Stimulated activated CD4-positive, alpha-beta T cell treated with anti-CD3 and anti-CD28 coated beads, TNF-alpha, amount 100 ng/mL, for 4 hours (primary cell): ENCODE measurements at places on chromosomes 2 and 18.

DNA sequence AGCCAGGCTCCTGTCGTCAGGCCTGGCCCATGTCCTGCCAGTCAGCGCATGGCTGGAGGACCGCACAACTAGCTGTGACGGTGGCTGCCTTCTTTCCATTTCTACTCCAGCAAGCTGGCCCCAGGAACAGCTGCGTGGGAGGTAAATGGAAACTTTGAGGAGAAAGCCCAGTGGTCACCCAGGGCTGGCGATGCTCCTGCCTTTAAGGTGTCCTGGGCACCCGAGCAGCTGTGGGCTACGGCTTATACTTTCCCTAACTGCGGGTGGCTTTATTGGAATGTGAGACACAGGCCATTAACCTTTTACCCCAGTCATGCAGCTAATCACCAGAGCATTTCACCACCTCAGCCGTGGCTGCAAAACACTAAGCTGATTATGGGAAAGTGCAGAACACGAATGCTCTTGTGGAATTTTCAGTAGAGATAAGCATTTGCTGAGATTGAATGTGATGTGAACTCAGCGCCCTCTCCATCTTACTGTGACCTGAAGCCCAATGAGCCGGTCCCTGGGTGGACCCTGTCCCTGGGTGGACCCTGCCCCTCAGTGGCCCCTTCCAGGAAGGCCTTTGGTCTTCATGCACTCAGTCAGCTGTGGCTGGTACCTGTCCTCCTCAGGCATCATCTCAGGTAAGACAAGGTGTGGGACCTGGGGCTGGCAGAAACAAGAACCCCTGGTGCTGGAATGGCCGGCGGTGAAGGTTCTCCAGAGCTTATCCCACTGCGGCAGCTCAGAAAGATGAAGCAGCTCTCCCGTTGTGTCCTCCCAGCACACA, 275.4 kb upstream of the HS6ST1 start:
- DNase-seq = no peak

GRCh38 chr2:96251721-96252292, 14.0 kb downstream of the TMEM127 start:
- no peak for DNase-seq

GRCh38 chr2:153575171-153575853, 96.8 kb upstream of the RPRM start:
- no peak for DNase-seq

GRCh38 chr2:28250006-28250405, 142.7 kb upstream of the FOSL2 start:
- DNase-seq = no peak

GRCh38 chr2:161379740-161380139, 36.4 kb upstream of the TBR1 start:
- DNase-seq = no peak

GRCh38 chr2:138742441-138743057, 37.6 kb downstream of the NXPH2 start:
- no peak for DNase-seq

GRCh38 chr2:63723709-63724108, 118.0 kb upstream of the UGP2 start:
- DNase-seq = no peak

DNA sequence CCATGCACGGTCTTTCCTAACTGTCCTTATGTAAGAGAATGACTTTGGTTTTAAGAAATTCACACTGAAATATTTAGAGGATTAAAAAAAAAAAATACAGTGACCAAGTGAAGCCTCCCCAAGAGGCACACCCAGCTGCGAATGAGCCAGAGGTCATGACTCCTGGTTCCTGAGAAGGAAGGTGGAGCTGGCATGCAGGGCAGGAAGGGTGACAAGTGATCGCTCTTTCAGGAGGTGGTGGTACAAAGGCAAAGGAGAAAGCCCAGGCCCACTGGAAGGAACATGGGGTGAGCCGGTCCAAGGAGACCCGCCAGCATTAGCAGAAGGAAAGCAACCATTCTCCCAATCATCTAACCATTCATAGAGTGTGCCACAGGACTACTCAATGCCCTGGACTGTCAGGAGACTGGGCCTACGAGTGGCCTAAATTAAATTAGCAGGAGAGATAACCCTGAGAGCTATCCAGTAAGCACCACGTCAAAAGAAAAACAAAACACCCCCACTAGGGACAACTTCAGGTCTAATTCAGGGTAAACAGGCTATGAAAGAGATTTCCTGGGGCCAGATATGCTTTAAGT, 7.8 kb downstream of the INO80C start:
- DNase-seq = no peak

DNA sequence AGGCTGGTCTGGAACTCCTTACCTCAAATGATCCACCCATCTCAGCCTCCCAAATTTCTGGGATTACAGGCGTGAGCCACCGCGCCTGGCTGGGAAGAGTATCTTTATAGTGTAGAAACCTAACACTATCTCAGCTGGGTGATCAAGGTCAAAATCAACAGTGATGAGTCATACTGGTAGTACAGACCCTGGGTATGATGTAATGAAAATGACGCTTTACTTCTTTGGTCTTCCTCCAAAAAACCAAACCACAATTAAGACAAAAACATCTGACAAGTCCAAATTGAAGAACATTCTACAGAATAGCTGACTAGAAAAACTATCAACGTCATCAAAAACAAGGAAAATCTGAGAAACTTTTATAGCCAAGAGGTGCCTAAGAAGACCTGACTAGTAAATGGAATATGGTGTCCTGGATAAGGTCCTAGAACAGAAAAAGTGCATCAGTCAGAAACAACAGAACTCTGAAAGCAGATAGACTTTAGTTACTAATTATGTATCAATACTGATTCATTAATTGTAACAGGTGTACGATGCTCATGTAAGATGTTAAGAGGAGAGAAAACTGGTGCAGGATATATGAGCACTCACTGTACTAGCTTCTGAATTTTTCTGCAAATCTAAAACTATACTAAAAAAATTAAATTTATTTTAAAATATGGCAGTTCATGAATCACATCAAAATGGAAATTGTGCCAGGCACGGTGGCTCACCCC, 25.4 kb downstream of the PDCL3 start:
- no peak for DNase-seq

GRCh38 chr2:217849154-217849975, 153.4 kb downstream of the TNS1 start:
- DNase-seq = no peak

DNA sequence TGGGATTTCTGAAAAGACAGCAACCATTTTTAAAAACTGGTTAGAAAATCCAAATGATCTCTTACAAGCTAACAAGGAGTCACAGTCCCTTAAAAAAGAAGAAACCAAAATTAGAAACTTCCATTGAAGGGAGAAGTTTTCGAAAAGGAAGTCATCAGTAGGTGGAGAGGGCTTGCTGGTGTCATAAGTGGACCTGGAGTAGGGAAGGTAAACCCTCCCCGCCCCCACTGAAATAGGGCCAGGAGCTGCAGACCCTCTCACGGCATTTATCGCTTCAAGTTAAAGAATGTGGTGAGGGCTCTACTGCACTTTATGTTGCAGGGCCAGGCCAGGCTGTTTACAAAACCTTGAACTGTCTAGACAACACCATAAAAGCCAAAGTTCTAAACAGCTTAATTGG, 2.9 kb downstream of the HOXD11 start:
- DNase-seq = no peak

GRCh38 chr2:144085016-144085415, 434.9 kb downstream of the ZEB2 start:
- DNase-seq = no peak

- no peak for DNase-seq
These were observed 89.4 kb upstream of the LRP1B start for GRCh38 chr2:142220239-142220638.

- no peak for DNase-seq
These were observed 212.2 kb upstream of the THUMPD2 start for GRCh38 chr2:39991298-39991697.

DNA sequence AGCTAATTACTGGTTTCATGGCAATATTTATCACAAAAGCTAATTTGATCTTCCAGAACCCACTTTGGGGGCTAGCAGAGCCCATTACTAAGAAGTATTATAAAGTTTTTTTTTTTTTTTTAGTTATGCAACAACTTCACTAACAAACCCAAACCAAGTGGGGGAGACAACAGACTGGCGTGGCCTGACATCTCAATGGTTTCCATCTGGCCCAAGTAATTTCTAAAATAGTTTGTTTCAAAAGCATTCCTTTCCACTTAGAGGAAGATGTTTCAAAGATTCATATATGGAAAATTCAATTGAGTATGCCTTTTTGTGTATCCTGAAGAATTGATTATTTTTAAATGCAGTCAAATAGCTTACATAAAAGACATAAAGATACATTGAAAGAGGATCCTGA, 367.1 kb downstream of the HRH4 start:
- DNase-seq = no peak

GRCh38 chr2:191974676-191975075, 127.8 kb upstream of the CAVIN2 start:
- DNase-seq = no peak

GRCh38 chr2:43328133-43328532, 101.7 kb upstream of the ZFP36L2 start:
- DNase-seq = no peak

DNA sequence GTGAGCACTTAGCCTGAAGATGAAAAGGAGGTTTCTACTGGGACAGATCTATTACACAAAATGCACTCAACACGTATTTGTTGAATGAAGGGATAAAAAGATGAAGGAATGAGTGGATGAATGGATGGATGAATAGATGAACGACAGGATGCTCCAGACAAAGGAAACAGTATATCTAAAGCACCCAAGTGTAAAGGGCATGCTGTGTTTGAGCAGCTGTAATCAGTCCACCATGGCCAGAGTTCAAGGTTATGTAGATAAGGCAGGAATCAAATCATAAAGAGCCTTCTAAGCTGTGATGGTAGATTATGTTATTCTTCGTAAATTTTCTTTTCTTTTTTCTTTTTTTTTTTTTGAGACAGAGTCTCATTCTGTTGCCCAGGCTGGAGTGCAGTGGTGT, 213.8 kb upstream of the FBXO11 start:
- no peak for DNase-seq

DNA sequence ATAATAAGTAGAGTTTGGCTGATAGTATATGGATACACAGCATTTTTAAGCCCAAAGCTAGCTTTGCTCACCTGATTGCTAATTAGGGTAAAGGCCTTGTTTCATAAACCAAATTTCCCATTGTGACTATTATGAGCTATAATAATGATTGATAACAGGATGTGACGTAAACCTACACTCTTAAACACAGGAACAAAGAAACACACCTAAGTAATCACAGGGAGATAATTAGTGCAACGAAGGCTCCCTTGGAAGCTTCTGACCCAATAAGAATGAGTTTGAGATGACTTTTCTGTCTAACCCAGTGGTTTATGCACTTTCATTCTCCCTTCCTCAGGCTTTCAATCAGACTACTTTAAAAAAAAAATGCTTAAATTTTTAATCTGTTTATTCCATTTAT, 683.2 kb downstream of the SATB2 start:
- no peak for DNase-seq

- no peak for DNase-seq
These were observed 25.1 kb downstream of the MARCHF7 start for GRCh38 chr2:159737292-159737916.

DNA sequence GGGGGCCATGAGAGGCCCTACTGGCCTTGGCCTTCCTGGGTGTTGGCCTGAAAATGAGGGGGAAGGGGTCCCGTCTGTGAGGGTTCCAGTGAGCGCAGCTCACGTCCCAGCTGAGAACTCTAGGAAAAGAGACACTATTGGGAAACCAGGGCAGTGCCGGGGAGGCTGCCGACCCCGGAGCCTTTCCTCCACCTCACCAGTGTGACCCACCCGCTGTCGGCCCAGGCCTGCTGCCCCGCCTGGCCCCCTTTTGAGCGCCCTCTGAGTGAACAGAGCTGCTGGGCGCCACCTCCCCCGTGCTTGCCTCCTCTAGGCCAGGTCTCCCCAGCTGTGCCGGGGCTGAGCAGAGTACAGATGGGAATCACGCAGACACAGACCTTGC, 17.5 kb upstream of the ARHGEF4 start:
- no peak for DNase-seq

- DNase-seq = no peak
These were observed 70.1 kb downstream of the TSHZ1 start for GRCh38 chr18:75280427-75281280.

- DNase-seq = no peak
These were observed 8.3 kb upstream of the CFLAR start for GRCh38 chr2:201107624-201108023.

- DNase-seq = no peak
These were observed 201.6 kb downstream of the IKZF2 start for GRCh38 chr2:212949786-212950185.

- DNase-seq = no peak
These were observed 90.4 kb upstream of the UNC80 start for GRCh38 chr2:209681201-209681735.

DNA sequence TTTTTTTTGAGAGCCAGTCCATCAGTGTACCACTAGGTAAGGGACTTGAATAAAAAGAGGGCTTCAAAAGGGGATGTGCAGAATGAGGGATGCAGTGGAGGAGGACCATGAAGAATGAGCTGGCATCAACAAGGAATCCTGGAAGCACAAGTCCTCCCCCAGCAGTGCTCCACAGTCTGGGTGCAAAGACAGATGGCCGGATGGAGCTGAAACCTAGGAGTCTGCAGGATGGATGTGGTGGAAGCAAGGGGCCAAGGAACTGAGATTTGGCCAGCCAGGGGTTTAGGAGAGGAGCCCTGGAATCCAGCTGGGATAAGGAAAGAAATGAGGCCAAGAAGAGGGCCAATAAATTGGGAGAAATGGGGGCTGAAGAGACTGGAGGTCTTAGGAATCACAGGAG, 51.8 kb upstream of the RAB6C start:
- DNase-seq = no peak

GRCh38 chr2:115083225-115083624, 640.8 kb downstream of the DPP10 start:
- DNase-seq = no peak

- no peak for DNase-seq
These were observed 32.2 kb upstream of the AMMECR1L start for GRCh38 chr2:127917916-127918315.

GRCh38 chr2:150532879-150533278, 45.4 kb upstream of the RND3 start:
- DNase-seq = no peak

DNA sequence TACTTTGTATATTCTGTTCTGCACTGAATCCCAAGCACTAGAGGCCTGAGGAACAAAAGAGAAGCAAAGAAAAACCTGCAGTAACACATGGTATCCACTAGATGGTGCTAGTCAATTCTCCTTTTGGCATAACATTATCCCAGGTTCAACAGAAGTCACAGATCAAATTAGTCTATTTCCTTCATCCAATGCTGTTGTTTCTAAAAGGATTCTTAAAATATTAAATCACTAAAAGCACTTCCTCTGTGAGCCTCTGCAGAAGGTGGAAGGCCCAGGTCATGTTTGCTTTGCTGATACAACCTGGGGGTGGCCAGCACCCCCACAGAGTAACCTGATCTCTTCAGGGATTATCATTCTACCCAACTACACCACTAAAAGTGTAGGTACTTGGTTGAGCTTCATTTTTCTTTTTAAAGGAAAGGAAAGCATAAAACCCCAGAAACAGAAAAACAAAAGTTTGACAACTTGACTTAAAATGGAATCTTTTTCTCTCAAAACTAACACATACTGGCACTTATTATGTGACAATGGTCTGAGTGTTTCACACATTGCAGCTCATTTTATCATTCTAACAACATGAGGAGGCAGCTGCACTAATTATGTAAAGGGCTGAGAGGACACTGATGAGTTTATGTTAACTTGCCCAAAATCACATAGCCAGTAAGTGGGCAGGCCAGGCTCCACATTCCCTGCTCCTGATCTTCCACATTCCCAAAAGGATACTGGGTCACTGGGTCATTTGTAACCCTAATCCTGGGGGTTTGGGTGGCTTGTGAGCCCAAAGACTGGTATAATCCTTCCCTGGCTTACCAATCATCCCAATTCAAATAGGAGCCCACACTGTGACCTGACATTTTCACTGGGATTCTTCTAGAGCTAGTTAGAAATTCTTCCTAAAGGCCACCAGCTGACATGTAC, 66.8 kb upstream of the DNER start:
- no peak for DNase-seq
